Neural crest cell (in vitro differentiated cells): ENCODE measurements at places on chromosomes 3 and 15. TPM values are rescaled to one million over a fixed set of nuclear protein-coding genes. Genes with fewer than 3 reads are reported as not detected.

DNA sequence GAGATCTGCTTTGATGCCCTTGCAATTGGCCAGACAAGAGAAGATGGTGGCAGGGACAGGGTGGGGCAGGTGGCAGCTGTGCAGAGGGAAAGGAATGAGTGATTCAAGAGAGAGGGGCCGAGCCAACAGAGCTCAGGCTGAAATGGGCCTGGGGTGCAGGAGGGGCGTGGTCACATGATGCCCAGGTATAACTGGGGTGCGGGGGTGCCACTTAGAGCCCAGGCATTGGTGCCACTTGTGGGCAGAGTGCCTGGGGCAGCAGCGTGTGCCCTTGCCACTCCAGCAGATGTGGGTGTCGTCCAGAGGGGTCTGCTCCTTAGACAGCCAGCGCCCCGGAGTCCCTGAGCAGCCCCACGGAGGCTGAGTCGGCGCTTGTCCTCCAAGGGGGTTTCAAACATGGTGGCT is 88.7 kb downstream of the PLXNA1 start:
- no peaks in the 10 kb centered on the region for H3K27me3 ChIP-seq
- no peak for DNase-seq
- no peaks in the 10 kb centered on the region for H3K36me3 ChIP-seq
- no peak overlapping the region for H3K4me3 ChIP-seq
- no peaks in the 10 kb centered on the region for H3K4me1 ChIP-seq
- no peak overlapping the region for H3K27ac ChIP-seq

DNA sequence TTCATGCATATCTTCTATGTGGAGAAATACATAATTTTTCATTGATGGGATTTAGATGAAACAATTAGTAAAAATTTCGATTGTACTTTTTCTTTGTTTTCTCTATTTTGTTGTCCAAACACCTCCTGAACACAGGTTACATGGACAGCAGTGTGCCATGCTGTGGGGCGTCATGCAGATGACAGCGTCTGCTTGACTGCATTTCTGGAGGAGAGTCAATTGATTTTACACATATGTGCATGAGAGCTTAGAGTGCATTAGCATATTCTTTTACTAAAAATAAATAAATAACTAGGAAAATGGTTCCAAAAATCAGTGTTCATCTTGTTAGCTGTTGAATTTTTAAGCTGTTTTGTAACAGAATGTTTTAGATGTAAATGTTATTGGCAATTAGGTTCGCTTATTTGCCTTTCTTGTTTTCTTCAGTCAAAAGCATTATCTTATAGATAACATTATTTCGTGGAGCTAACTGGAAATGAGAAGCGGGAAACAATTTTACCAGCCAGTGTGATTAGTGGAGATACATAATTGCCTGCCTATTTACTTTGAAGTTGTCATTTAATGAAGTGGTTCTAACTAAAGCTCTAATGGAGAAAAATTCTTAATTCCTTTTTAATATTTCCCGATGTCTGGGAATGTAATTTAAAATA is 82.7 kb upstream of the VGLL3 start:
- no peaks in the 10 kb centered on the region for H3K4me1 ChIP-seq
- H3K27me3 ChIP-seq: no peaks in the 10 kb centered on the region
- no peaks in the 10 kb centered on the region for H3K36me3 ChIP-seq
- no peak overlapping the region for H3K4me3 ChIP-seq

DNA sequence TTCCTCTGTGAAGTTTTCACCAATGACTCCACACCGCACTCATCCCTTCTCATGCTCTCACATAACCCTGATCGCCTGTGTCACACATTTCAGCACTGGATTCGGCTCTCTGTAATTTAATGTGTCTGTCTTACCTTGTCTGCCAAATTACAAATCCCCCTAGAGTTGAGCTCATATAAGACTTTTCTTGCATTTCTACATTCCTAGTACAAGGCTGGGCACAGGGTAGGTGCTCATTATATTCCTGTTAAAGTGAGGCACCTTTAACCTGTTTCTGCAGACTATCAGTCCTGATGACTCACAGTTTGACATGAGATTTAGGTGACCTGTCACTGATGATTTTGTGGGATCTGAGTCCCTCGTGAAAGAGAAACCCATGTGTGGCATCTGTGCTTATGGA is 22.6 kb downstream of the TGM5 start:
- H3K4me3 ChIP-seq: no peak overlapping the region
- H3K27ac ChIP-seq: no peak overlapping the region
- H3K27me3 ChIP-seq: peaks cover 9% of the 10 kb centered on the region
- DNase-seq: no peak
- no peaks in the 10 kb centered on the region for H3K4me1 ChIP-seq
- no peaks in the 10 kb centered on the region for H3K36me3 ChIP-seq

Gene RASGRP1
- 1.6 and 1.8 TPM in 2 replicates for total RNA-seq
